ENCODE measurements at places on chromosomes 5 and 9.

GRCh38 chr5:151624476-151624875, 33.3 kb upstream of the FAT2 start:
- DNase-seq, result no peak

- DNase-seq, result no peak
These were observed 5.1 kb downstream of the IQGAP2 start for GRCh38 chr5:76408104-76408654.

DNA sequence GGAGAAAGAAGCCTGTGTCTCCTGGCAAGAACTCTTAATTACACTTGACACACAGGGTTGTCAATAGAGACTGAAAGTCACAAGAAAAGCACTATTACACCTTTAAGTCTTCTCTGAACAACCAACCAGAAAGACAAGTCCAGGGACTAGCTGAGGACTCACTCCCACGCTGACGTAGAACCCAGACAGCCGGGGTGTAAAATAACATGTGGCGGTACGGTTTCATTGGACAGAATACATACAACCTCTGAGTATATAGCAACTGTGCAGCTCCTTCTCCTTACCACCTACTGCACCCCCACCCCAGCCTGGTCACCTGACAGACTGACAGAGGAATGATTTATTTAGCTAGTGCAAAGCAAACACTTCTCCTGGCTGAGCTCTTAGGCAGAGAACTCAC, 103.4 kb upstream of the RASEF start:
- no peak for DNase-seq

DNA sequence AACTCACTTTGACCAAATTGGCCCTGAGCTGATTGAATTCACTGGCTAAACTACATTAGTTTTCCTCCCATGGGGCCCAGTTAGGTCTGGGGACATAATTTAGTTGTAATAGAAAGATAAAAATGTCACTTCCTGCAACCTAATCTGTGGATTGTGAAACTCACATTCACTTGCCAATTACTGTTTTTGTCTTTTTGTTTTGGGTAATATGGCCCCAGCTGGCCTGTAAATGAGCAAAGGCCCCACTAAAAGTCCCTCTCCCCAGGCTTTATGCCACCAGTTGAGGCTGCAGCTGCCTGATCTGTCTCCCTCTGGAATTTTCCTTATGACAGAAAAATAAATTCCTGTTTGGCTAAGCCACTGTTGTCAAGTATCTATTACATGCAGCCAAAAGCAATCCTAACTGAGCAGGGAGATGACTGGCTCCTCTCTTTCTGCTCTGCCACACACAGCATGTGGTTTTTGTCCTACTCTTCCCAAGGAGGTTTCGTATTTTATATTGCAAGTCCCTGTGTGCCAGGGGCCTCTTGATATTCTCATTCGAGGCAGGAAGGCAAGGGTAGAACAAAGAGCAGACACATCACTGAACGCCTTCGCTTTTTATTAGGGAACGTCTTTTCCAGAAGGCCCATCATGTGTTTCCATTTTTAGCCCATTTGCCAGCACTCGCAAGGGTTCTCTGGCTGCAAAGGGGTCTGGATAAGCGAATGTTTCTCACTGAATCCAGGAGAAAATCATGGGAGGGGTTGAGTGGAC, 24.1 kb upstream of the SLC25A48 start:
- no peak for DNase-seq

GRCh38 chr5:7650755-7651154, 200.2 kb downstream of the CFAP90 start:
- DNase-seq, result no peak

GRCh38 chr9:20048437-20048836, 259.6 kb upstream of the SLC24A2 start:
- no peak for DNase-seq

Data from KBM-7 (cell line).